ENCODE measurements at places on chromosomes 1 and 21.

DNA sequence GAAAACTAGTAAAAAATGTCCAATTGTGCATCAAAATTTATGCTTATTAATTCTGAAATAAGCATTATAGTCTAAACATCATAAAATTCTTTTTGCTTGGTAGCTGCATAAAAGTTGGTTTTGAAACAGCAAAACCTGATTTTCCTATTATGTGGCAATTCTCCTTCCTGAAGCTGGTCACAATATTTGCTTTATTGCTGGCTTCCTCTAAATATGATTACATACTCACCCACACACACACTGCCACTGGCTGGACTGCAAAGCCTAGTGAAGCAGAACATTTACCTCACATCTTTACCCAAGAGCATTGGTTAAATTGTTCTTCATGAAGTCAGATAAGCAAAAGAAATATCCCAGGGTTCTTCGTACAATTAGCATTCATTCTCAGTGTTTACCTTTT is 103.0 kb downstream of the NR5A2 start:
- DNase-seq: no peak

GRCh38 chr1:32967888-32968568 is 3.4 kb upstream of the RNF19B start:
- no peak for DNase-seq

DNA sequence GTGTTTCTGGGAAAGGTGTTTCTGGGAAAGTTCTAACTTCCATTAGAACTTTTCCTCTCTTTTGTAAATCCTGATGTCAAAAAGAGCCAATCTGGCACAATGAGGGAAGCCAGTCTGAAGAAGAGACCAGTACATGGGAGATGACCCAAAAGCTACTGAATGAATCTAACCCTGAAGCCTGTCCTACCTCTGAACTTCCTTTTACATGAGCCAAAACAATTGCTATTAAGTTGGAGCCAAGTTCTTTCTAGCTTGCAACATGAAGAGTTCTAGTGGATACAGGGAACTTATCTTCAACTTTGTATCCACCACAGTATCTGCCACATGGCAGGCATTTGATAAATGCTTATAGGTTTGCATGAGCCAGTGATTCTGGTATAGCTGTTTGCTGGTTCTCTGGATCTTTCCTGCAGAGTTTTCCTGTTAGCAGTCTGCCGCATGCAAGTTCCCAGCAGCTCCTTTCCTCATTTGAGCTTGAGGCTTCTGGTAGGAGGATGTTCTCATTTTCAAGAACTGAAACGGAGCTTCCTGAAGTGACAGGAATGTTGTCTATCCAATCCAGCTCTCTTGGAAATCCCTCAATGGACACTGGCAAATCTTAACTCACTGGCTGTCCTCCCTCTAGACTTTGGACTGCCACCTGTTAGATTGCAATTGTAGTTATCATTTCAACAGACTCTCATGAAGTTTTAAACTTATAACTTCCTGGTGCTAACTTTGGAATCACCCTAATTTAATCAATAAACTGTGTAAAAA is 73.1 kb upstream of the LPGAT1 start:
- no peak for DNase-seq

DNA sequence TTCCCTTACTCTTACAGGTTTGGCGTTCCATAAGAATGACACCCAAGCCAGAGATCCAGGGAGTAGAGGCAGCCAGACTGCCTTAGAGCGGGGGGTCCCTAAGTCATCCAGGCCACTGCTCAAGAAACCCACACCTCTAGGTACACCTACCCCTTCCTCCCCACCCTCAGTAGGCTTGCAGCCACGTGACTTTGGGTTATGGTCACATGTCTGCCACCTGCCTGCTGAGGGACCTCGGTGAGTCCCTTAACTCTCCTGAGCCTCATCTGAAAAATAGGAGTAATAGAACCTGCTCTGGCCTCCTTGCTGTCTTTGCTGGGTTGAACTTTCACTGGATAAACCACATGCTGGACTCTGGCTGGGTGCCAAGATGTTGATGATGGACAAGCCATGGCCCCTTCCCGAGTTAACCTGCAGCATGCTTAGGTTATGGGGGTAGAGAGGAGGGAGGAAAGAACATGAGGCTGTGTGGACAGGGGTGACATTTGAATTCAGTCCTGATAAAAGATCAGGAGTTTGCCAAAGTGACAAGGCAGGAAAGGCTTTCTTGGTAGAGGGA is 4.5 kb downstream of the RPS6KA1 start:
- no peak for DNase-seq

DNA sequence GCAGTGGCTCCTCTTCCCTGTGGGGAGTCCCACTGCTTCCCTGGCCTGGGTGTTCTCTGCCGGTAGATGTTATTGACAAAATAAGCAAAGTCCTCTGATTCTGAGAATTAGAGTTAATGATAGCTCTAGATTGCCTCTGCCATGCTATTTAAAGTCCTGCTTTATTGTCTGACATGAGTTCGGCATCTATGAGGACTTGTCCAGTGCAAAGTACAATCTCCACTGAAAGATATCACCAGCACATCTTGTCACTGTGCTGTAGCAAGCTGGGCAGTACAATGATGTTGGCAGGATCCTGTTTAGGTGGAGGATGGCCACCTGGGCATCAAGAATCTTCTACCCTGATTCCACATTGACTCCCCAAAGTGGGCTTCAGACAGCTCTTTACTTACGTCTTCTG is 54.0 kb upstream of the ATP5PO start:
- DNase-seq: no peak

GRCh38 chr1:38028671-38029070 is 16.1 kb downstream of the UTP11 start:
- no peak for DNase-seq

DNA sequence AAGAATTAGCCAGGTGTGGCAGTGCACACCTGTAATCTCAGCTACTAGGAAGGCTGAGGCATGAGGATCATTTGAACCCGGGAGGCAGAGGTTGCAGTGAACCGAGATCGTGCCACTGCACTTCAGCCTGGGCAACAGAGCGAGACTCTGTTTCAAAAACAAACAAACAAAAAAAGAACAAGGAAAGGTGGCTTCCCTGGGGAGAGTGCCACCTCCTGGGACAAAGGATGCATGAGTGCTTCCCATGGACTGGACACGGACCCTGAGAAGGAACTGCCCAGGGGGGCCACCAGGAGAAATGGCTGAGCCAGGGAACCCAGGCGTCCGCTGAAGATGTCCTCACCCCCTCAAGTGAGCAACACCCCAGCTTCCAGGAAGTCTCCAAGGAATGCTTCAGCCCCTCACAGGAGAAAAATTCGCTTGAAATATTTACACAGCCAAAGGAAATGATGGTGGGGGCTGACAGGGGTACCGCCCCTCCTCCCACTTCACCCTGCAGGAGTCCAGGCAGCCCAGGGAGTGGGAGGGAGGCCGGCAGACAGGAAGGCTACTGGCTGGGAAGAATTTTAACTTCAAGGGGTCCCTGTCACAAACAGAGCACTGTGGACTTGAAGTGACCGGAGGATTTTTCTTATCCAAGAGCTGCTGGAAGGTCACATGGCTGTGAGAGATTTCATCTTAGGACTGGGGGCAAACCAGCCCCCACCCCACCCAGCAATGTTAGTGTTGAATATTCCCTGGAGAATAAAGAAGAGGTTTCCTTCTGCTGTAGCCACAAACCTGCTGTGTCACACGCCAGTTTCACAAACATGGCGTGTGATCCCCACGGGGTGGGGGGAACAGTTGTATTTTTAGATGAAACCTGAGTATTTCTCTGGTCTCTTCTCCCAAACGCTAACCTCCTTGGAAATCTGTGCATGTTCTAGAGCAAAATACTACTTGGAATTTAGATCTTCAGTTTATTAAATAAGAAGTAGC is 90.8 kb upstream of the SLC25A33 start:
- DNase-seq: no peak

GRCh38 chr21:43913928-43914327 is 48.9 kb downstream of the AGPAT3 start:
- no peak for DNase-seq

DNA sequence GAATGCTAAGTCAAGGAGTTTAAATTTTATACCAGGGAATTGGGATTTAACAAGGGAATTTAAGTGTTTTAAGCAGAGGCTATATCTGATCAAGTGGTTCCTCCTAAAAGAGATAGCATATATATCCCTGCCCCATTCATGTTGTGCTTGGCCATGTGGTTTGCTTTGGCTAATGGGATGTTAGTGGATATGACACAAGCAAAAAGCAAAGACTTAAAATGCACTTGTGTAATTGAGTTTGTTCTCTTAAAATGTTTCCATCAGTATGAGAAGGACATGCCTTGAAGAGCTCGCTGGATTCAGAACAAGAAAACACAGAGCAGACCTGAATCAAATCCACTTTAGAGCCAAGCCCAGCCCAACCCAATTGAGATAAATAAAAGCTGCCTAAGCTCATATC is 22.4 kb downstream of the C1orf87 start:
- no peak for DNase-seq

- no peak for DNase-seq
These were observed 762.9 kb downstream of the LTN1 start for GRCh38 chr21:28229814-28230213.

DNA sequence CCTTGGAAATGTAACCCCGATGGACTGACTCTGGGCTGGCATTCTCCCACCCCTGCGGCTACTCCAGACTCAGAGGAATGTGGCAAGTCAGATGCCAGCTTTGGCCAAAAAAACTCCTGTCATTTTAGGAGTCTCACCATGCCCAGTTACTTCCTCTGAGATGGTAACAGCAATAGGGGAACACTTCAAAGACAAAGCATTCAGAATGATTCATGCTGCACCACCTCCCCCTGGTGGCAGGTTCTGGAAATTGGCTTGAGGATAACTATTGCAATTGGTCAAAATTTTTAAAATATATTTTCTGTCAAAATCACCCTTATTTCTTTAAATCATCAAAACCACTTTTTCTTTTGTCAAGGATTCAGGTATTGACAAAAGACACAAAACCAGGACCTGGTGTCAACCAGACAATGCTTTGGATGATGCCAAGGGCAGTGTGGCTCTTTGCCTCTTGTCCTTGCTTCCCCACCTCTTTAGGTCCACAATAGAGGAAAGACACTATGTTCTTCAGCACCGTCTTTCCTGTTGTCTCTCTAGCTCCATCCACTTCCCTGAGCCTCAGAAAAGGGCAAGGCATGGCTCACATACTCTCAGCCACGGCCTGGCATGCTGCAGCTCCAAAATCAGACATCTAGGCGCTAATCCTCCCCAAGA is 9.9 kb upstream of the CDCA8 start:
- DNase-seq: no peak

GRCh38 chr1:184593597-184593996 is 161.1 kb downstream of the EDEM3 start:
- no peak for DNase-seq

- DNase-seq: no peak
These were observed 58.1 kb upstream of the SSX2IP start for GRCh38 chr1:84748364-84748763.

GRCh38 chr1:61271412-61271789 is 189.0 kb downstream of the NFIA start:
- no peak for DNase-seq

Data from SHP77 treated with DMSO at 0.1 percent for 48 hours (cell line).